ENCODE measurements at places on chromosomes 12 and 14.

DNA sequence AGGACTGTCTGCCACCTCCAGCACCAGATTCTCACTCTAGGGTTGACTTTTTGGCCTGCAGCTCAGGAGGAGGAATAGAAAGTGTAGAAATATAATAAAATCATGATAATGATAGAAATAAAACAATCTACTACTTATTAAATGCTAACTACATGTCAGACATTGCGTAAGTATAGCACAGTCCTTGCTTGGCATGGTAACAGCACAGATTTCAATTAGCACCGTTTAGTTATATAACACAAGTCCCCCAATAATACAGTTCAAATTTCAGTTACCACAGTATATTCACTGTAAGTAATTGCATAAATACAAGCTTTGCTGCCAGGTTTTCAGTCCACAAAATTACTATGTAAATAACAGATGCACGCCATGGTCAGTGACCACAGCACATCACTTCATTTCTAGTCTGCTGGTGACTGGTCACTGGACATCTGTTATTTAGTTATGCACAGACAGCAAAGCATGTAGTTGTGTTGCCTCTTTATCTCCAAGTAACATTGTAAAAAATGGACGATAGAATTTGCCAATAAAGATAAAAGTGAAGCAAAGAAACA is 6.5 kb upstream of the GLT8D2 start:
- no peak for DNase-seq

DNA sequence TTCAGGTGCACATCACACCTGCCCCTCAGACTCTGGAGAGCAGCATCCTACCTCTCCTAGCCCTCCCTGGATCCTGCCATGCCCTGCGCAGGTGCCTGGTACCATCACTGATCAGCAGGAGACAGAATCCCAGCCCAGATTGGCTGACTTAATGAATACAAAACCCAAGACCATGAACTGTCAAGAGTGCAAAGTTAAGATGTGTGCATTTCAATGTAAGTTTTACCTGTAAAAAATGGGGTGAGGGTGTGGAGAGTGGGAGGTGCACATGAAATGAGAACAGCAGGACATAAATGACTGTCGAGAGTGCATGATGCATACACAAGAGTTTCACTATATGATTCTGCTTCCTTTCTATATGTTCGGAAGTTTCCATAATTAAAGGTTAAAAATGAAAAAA is 57.9 kb upstream of the GPR68 start:
- no peak for DNase-seq

GRCh38 chr14:102754370-102755262 is 22.6 kb upstream of the TRAF3 start:
- no peak for DNase-seq

GRCh38 chr14:102088012-102088792 is 1.4 kb upstream of the HSP90AA1 start:
- DNase-seq, result no peak

DNA sequence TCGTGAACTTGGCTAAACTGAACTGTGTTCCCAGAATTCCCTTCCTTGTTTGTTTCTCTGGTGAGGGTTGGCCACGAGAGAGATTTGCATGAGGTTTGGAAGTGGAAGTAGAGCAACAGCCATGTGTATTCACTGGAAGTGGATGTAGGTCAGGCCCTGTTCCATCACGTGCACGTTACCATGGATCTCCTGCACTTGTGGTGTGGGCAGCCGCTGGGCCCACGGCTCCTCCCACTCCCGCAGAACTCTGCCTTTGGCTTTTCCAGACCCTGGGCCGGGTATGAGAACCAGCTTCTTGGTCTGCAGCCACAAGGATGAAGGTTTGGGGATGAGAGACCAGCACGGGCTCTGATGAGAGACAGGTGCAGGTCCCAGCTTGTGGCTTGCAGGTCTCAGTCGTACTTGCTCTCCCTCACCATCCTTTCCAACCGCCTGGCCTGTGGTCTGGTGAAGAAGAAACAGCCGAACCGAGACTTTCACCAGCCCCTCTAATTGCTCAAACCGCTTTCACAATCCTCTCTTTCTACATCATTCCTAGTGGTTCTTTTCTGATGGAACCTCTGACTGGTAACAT is 94.9 kb downstream of the DUSP16 start:
- DNase-seq, result no peak

- DNase-seq, result no peak
Observed at GRCh38 chr14:93029911-93030508, 85.7 kb downstream of the ITPK1 start.

DNA sequence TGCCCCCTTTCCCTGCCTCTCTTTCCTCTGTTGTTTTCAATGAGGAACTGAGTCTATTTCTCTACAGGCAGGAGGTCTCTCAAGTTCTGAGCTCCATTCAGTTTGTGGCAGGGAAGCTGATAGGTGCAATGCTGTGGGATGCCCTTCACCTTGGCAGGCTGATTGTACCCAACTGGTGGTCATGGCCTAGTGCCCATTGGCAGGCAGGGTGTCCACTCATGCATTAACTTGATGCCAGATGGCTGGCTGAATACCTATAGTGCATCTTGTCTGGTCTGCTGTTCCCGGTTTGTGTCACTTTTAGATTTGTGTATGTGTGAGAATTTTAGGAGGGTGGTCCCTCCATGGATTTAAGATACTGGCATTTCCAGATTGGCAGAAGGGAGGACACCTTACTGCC is 20.0 kb upstream of the ITGA5 start:
- DNase-seq, result no peak

GRCh38 chr12:18970603-18971002 is 158.9 kb upstream of the PLEKHA5 start:
- no peak for DNase-seq

DNA sequence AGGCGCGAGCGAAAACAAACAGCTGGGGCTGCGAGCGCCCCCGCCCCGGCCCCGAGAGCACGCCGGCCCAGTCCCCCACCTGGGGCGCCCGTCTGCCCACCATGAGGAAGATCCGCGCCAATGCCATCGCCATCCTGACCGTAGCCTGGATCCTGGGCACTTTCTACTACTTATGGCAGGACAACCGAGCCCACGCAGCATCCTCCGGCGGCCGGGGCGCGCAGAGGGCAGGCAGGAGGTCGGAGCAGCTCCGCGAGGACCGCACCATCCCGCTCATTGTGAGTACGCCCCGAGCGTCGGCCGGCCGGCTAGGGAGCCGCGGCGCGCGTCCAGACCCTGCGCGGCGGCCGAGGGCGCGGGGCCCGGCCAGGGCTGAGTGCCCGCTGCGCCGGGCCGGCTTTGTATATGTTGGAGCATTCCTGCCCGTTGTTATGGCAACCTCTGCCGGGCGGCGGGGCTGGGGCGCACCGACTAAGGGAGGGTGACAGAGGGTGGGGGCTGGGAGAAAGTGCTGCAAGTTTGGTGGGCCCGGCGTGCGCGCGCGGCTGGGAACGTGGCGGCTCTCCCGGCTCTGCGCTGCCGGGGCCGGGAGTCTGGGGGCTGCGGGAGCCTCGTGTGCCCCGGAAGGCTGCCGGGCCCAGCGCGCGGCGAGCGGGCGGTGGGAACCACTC is 367 bp downstream of the GALNT16 start:
- peak; percentile 34 for DNase-seq

DNA sequence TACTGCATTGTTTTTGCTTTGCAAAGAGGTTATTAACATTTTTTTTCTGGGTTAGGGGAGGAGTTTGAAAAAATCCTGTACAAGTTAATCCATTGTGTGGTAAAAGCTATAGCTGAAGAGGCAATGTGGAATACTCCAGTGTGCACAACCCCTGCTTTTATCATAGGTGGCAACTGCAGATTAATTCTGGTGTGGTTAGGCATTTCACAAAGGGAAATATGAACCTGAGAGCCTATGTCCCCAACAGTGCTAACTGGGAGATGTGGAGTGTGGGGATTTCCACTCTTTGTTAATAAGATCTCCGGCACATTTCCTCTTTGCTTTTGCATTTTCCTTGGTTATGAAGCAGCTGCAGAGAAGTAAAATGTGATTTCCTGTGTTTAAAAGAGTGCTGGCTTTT is 33.6 kb downstream of the PRORP start:
- DNase-seq, result no peak

GRCh38 chr12:93449277-93449676 is 7.5 kb upstream of the UBE2N start:
- DNase-seq, result no peak

DNA sequence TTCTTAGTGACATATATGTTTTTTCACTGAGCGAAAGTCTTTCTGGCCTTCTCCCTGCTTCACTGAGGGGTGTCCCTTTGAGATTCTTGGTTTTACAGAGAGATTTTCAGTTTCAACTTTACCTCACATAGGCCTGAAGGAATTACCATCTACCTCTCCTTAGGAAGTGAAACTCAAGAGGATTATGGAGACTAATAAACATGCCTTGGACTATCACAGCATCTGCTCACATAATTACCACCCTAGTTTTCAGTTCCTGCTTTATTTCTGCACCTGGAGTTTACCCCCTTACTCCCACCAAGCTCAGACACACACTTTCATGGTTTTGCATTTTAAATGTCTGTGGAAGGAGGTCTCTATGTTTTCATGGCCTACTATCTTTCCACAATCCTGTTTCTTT is 118.3 kb upstream of the SCAF11 start:
- no peak for DNase-seq

DNA sequence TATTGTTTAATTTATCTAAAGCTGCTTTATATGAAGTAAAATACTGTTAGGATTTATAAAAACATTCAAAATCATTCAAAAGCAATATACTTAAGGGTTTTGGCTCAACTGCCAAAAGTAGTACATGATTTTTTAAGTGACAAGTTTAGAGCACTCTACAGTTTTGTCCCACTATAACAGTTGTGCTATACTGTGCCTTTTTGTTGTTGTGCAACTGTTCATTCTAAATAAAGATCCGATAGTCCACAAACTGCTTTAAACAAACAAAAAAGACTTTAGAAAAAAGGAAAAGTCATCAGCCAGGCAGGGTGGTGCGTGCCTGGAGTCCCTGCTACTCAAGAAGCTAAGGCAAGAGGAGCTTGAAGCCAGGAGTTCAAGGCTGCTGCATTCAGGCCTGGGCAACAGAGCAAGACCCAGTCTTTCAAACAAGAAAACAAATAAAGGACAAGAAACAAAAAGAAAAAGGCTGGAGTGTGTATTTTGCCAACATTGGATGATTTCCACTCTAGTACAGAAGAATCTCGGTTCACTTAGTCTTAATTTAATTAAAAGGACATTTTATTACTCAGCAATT is 7.3 kb downstream of the C2CD5 start:
- no peak for DNase-seq

GRCh38 chr12:84641940-84642545 is 270.6 kb downstream of the SLC6A15 start:
- no peak for DNase-seq

Data from HuH-7.5 (cell line).